ENCODE measurements at places on chromosomes 12 and 14.

DNA sequence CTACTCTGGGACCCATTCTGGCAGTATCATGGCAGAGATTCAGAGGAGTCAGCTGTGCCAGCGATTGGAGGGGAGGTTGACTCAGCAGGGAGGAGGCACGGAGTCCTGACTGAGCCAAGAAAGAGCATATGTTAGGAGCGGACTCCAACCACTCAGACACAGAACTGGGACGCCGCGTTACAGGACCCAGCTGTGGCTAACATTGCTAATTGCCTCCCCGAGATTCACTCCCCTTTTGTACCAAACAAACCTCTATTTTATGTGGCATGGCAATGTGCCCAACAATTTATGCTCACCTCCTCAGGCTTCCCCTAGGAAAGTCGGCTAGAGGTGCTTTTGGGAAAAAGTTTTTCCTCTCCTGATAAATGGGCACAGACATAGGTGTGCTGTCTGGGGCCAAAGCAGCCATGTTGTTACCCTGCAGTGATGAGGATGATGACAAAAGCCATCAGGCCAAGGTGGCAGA, 15.2 kb upstream of the CLIP1 start:
- DNase-seq = no peak

DNA sequence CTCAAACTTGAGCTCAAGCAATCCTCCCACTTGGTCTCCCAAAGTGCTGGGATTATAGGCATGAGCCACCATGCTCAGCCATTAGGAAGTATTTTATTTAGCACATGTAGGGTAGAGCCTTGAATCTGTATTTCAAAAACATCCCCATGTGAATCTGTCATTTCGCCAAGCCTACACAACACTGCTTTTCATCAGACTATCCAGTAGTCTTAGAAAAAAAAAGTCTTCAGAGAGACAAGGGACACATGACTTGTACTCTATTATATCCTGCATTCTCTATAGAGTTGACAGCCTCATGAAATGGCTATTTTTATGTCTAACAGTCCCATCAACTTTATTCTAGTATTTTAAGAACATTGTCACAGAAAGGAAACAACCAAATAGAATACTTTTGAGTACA, 35.4 kb downstream of the TM7SF3 start:
- no peak for DNase-seq

GRCh38 chr12:118058881-118059280, 2.1 kb downstream of the WSB2 start:
- peak; percentile 40 for DNase-seq

GRCh38 chr12:81022531-81022930, 55.3 kb upstream of the ACSS3 start:
- DNase-seq = no peak

DNA sequence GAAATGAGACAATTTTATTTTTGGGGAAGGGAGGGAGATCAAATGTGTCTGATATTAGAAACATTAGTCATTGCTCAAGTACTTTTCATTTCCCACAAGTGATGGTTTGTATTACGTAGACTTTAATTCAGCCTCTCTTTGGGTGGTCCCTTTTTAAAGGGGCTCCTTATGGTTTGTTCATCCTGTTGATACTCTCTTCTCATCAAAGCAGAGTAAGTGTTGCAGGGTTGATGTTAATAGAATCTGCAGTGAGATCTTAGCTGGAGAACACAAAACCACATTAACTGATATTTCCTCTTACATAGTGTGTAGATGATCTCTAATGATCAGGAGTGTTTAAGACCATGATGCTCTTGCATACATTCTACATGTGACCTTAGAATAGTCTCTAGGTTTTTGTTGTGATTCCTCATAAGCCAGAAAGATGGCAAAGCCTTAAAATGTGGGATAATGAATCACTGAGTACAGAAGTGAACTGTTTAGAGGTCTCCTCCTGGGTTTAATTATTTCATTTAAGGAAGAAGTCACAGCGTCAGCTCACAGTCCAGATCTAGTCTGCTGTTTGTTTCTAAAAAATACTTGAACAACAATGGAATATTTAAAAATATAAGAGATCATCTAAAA, 87.4 kb upstream of the PTPRR start:
- no peak for DNase-seq

DNA sequence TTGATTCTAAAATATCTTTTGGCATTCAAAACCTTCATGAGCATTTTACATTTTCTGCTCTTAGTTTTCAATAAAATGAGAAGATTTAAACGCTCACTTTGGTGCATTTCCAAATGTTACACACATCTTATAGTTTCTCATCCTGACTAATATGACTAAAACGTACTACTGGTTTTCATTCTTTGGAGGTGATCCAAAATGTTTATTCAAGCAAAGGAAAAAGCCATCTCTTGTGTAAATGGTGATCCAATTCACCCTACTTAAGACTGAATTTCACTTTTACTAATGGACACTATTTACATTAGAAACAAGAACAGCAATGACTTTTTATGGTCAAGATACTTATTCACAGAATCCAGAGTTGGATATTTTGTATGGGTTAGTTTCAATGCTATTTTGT, 86.6 kb downstream of the KITLG start:
- no peak for DNase-seq

- DNase-seq = no peak
Observed at GRCh38 chr14:95817271-95817670, 59.4 kb upstream of the TUNAR start.

- no peak for DNase-seq
Observed at GRCh38 chr12:89544681-89545184, 18.9 kb upstream of the POC1B start.

DNA sequence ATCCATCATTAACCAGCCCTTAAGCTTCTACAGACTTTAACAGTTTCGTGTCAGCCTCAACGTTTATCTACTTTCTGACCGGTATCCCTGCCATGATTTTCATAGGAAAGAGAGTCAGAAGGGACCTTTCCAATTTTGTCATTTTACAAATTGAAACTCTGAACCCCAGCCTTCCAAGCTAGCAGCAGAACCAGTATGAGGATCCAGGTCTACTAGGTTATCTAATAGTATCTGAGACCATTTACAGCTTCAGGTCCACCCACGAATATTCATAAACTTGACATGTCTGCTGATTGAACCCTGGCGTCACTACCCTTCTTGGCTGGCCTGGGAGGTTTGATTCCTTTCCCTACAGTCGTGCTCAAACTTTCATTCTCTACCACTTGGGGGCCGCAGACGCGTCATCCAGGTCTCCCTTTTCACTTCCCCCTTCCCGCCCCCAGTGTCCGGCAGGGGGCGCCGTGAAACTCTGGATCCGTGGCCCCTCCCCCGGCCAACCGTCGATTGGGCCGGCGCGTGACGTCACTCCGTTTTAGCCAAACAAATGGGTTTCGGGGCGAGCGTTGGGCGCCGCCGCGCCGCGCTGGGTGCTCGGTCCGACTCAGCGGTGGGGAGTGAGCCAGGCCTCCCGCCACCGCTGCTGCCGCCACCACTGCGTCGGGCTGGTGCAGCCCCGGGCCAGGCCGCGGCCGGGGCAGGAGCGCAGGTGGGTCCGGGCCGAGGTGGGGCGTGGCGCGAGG, at the start of gene FBXO34:
TSS of gene FBXO34 (plus strand) at position 590 of the 740 bp plus-strand sequence. CDS start 78,970 bp downstream, outside the sequence.
- peak; percentile 98 for DNase-seq

- no peak for DNase-seq
Observed at GRCh38 chr14:55899531-55899930, 218.7 kb upstream of the PELI2 start.

DNA sequence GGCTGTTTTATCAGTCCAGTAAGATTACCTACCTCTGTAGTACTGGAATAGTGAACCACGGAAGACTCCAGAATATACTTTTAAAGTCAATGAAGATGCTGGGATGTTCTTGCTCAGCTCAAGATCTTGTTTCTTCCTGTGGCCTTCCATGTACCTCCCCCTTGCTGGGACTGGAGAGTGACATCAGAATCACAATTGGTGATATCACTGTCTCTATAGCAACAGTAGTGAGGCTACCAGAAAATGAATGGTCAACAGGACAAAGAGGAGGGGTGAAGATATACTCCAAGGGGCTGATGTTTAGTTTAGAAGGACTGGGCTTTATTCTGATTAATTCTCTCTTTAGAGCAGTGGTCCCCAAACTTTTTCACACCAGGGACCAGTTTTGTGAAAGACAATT, 3.8 kb downstream of the AKAP3 start:
- DNase-seq = no peak

GRCh38 chr12:121866331-121866730, 7.7 kb upstream of the HPD start:
- no peak for DNase-seq

- no peak for DNase-seq
Observed at GRCh38 chr14:104477666-104478380, 101.7 kb upstream of the C14orf180 start.

- no peak for DNase-seq
Observed at GRCh38 chr12:131274061-131274460, 320.4 kb downstream of the ADGRD1 start.

- DNase-seq = no peak
Observed at GRCh38 chr14:95222870-95223398, 65.6 kb upstream of the DICER1 start.

GRCh38 chr14:102058146-102058545, 28.7 kb downstream of the HSP90AA1 start:
- DNase-seq = no peak

DNA sequence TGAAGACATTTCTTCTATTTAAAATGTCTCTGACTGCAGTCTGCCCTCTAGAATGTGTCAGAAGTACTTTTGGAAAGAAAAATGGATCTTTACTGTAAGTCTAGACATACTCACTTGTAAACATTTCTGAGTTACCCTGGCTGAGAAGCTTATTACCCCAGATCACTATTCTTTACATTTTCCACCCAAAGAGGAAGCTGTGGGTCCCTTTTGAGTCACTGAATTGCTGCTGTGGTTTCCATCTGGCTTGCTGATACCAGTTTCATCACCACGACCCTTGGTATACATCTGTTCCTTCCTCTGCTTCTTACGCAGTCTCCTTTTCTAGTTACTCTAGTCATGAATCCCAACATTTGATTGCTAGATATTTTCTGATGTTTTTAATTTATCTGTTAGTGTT, 20.2 kb upstream of the CLEC4D start:
- peak; percentile 37 for DNase-seq

- DNase-seq = no peak
Observed at GRCh38 chr14:50943943-50944646, at the start of gene PYGL. Gene PYGL (minus strand): TSS chr14:50944483. CDS start chr14:50944403, 80 bp downstream.

GRCh38 chr12:4025181-4026019, 152.2 kb upstream of the PARP11 start:
- no peak for DNase-seq

GRCh38 chr14:61460063-61460462, 138.7 kb downstream of the PRKCH start:
- no peak for DNase-seq

DNA sequence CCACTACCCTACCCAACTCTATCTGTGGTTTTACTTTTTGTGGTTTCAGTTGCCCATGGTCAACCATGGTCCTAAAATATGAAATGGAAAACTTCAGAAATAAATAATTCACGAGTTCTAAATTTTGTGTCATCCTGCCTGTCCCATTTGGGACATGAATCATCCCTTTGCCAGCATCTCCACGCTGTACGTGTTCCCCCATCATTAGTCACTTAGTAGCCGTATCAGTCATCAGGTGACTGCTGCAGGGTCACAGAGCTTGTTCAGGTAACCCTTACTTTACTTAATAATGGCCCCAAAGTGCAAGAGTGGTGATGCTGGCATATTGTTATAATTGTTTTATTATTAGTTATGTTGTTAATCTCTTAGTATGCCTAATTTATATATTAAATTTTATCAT, 209.9 kb downstream of the ITPR2 start:
- no peak for DNase-seq

GRCh38 chr14:68672609-68673285, 120.1 kb downstream of the ZFP36L1 start:
- DNase-seq = no peak

All from CD4-positive, alpha-beta T cell treated with Interleukin-21 for 1 hour (primary cell).